ENCODE measurements at places on chromosomes 13 and 19. TPM values are rescaled to one million over a fixed set of nuclear protein-coding genes. Genes with fewer than 3 reads are reported as not detected.

GRCh38 chr13:102626928-102627327 lies 30.1 kb downstream of the TPP2 start:
- DNase-seq = no peak

The IGSF23 gene
- polyA plus RNA-seq = 0.17 TPM

DNA sequence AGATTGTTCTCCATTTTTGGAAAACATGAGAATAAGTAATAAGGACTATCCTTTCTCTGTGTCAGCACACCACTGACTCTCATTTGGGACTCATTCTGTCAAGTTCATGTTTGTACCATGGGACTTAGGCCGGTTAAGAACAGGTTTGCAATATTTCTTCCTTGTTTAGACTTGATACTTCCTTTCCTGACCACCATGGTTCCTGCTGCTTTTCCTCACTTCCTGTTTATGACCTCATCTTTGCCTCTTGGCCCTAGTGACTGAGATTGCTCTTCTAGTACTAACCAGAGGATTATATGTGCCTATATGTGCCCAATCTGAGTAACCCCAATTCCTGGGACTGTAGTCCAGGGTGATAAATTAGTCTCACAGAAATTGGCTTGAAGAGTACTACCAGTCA lies 32.5 kb upstream of the NDFIP2 start:
- no peak for DNase-seq

The PRRG2 gene
- 4.8 TPM for polyA plus RNA-seq

The TMEM150B gene
- 0.86 TPM for polyA plus RNA-seq

The ATP1A3 gene
- 0.75 TPM for polyA plus RNA-seq

DNA sequence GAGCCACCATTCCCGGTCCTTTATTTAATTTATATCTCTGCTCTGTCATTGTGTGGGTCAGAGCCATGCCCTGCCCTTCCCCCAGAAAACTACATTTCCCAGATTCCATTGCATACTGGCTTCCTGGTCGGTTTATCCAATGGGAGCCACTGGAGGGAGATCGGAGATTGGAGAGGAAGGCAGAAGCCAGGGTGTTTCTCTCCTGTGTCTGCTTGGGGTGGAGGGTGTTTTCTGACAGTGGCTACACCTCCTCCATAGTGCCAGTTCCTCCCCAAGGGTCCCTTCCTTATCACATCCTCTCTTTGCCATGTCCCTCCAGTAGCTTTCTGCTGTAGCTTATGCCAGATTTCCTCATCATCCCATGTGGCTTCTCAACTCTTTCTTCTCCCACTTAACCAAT lies 19.0 kb downstream of the OLFM2 start:
- no peak for DNase-seq

The GAS6 gene
- polyA plus RNA-seq = 28.7 TPM

The VAV1 gene
- polyA plus RNA-seq = 2.3 TPM

GRCh38 chr13:75376792-75377402 lies 105.1 kb downstream of the TBC1D4 start:
- no peak for DNase-seq

The TMEM145 gene
- 1.4 TPM for polyA plus RNA-seq

GRCh38 chr19:41860419-41861115 lies 512 bp downstream of the RPS19 start:
- DNase-seq = peak; percentile 45

DNA sequence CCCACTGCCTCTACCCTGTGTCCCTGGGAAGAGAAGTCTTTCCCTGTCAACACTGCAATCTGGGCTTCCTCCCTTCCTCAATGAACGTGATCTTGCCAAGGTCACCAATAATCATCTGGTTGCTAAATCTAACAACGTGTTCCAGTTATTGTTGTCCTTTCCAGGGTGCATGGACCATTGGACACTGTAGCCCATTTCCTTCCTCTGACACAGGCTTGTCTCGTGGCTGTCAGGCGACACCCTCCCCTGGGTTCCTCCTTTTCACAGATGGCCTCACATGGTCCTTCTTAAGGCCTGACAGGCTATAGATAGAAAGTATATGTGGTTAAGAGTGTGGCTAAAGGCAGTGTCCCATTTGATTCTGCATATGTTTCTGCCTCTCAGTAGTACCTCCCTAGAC lies 67.7 kb upstream of the STARD13 start:
- peak; percentile 82 for DNase-seq

GRCh38 chr13:62210951-62211350 lies 795.3 kb upstream of the PCDH20 start:
- DNase-seq = no peak

GRCh38 chr19:29876414-29876813 lies 64.6 kb downstream of the CCNE1 start:
- DNase-seq = no peak

GRCh38 chr19:42199440-42200115 lies 17.9 kb downstream of the DEDD2 start:
- no peak for DNase-seq

The POGLUT2 gene
- 29.2 TPM for polyA plus RNA-seq

The RASGRP4 gene
- 3.0 TPM for polyA plus RNA-seq

The SIGLEC5 gene
- polyA plus RNA-seq = 0.54 TPM

- no peak for DNase-seq
Measured at GRCh38 chr19:1073956-1074517, 7.1 kb downstream of the ARHGAP45 start.

DNA sequence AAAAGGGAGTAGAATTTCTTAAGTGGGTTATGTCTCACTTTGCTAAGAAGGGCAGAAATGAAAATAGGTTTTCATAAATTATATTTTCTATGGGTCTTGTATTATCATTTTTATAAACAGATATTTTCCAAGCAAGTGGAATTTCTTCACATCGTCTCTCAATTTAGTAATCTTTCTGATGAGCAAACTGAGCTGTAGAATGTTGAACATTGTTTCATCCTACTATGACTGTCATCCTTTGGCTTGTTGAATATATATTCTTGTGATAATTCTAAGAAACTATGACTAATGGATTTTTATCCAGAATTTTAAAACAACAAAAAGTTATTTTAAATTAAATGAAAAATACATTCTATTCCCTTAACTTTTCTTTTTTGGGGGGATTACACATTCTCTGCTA lies 313.8 kb downstream of the ENOX1 start:
- no peak for DNase-seq

DNA sequence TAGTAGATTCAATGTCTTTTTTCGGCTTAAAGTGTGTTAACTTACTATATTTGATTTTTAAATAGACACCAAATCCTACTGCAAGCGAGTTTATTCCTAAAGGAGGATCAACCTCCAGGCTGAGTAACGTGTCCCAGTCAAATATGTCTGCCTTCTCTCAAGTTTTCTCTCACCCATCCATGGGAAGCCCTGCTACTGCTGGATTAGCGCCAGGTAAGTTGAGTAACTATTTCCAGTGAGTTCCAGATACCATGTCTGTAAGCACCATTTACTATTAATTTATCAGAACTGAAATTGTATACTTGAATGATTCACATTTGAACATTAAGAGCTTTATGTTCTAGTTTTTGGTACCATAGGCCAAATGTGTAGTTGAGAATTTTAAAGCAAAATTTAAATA lies 81.8 kb downstream of the PAN3 start:
- DNase-seq = no peak

- DNase-seq = no peak
Measured at GRCh38 chr19:19489804-19490204, 25.5 kb downstream of the TSSK6 start.

DNA sequence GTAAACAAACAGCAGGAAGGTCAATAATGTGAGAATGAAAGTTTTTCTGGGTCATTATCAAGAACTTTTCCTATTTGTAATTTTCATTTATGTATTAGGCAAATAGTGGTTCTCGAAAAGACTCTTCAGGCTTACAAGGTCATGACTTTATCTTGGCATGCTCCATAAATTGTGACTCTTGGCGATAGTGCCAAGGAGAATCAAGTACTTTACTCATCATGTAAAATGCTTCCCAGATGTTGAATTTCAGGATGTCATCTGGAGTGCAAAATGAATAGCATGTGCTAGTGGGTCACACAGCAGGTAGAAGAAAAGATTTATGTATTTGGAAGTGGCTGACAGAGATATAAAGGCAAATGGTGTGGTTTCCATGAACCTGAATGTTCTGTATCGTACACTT lies 1492.7 kb upstream of the PCDH20 start:
- DNase-seq = no peak

GRCh38 chr13:102729560-102730270 lies 34.9 kb upstream of the METTL21C start:
- DNase-seq = peak; percentile 16

DNA sequence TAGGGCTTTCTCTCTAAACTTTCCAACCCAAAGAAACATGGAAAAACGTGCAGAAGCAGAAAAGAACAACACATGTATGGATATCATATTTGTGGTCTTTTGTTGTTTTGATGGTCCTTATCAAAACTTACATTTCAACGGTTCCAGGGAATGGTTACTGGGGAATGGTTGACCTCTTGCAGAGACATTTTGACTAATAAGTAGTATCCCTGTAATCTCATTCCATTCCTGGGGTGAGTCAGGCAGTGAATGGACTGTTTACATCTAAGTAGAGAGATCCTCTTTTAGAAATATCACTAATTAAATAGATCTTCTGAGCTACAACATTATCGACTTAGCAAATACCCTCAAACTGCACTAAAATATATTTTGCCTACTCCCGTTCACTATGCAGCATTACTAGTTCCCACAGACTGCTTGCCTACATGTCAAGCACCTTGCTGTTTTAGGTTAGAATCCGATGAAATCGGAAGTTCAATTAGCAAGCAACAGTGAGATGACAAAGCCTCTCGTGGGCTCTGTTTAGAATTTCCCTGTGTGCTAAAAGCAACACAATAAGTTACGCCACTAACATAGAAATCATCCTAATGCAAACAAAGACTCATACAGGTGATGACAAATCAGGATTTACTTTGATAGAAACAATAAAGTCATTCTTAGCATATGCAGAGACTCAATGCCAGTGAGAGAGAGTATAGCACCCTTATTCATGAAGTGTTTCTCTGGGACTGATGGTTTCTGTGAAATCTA lies 797.7 kb upstream of the ARGLU1 start:
- no peak for DNase-seq

DNA sequence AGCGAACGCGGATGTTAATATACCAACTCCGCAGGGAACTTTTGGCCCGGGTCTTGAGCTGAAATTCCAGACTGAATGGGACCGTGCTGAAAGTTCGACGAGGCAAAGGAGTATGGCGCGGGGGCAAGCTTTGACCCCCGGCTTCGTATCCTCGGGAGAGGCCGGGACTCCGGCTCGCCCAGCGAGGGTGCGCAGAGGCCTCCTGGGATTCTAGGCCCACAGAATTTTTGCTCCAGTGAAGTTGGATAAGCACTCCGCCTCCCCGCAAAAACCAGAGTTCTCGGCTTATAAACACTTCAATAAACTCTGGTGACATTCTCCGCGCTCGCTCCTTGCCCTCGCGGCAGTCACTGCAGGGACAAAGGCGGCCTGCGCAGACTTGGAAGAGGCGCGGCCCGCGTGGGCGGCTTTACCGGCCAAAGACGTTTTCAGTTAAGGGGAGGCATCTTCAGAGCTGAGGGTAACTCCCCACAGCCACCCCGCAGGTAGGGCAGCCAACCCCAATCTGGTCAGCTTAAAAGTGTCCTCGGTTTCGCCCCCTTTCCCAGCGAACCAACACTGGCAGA lies 112.6 kb downstream of the KCNRG start:
- DNase-seq = no peak

- DNase-seq = peak; percentile 80
Measured at GRCh38 chr13:44306371-44307192, 67.0 kb upstream of the SERP2 start.

DNA sequence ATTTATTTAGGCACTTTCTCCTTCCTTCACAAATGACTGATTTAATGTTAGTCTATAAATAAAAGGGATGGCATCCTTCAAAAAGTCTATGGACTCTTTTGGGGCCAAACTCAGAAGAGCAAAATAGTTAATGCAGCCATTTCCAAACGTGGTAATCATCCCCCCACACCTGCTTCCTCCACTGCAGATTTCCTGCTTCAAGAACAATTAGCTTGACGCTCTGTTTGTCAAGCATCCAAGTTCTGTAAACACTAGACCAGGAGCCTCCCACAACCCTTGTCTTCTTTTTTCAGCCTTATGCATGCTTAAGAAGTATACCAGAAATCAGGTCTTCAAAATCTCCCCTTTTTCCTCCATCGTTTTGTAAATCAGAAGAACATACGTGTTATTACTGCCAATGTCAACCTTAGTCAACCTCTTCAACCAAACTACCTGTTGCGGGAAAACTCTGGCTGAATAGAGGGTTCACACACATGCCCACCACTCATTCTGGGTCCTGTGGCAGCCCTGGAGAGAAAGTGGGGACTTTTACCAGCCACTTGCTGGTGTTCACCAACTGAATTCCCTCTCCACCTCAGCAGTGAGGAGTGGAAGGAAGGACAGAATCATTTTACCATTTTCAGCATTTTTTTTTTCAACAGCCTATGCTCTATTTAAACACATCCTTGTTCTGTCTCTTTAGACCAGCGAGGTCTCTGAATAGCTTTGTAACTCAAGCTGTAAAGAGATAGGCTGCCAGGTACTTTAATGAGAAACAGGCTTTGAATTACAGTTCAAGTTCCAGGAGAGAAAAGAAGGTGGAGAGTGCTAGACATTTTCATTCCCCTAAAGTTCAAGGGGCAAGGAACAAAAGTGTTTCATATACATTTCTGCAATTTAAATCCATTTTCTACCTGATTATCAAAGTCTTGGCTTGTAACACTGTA lies 39.1 kb downstream of the EFNB2 start:
- no peak for DNase-seq

- no peak for DNase-seq
Measured at GRCh38 chr13:29937841-29938240, 87.4 kb upstream of the UBL3 start.

DNA sequence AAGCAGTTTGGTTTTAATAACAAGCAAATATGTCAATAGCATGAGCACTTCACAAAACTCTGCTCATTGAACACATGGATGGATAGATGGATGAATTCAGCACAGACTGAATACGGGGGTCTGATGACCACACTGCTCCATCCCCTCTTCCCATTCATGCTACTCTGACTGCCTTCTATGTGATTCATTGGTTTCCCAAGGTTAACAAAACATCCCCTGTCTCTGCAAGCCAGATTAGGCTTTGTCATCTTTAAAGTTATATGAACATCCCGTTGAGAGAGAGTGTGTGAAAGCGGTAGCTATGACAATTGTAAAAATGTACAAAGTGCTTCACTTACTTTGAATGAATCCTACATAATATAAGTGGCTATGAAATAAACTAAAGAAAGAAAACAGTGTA lies 252.5 kb downstream of the OXGR1 start:
- DNase-seq = no peak

GRCh38 chr13:111969551-111970135 lies 97.3 kb upstream of the SOX1 start:
- no peak for DNase-seq

The B3GNT8 gene
- polyA plus RNA-seq = 7.9 TPM

DNA sequence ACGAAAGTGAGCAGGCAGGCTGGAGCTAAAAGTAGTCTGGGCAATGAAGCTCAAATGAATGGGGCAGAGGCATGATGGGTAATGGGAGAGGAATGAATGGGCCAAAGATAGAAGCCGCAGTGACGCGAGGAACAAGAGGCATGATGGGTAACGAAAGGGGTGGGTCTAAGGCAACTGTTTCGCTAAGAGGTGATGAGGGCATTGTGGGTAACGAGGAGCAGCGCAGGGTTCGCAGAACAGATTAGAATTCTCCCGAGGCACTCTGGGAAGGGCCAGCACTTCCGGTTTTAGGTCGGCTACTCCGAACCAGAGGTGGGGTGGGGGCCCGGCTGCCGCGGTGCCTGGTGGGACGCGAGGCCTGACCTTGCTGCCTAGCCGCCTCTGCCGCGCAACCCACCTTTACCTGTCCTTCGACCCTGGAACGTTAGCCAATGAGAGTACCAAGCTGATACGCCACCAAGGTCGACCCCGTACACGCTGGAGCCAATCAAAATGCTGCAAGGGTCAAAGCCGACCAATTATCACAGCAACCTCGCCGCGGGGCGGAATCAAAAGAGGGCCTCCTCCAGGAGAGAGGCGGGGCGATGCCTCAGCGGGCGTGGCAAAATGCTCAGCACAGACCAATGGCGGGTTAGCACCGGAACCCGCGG lies 563 bp upstream of the TOMM40 start:
- peak; percentile 100 for DNase-seq
